ENCODE measurements at places on chromosomes 6 and 20. TPM values are rescaled to one million over a fixed set of nuclear protein-coding genes. Genes with fewer than 3 reads are reported as not detected.

PLAGL1 gene
- 33.2 TPM for total RNA-seq

PLCB4 gene
- 40.4 TPM for total RNA-seq

CLIC1 gene
- total RNA-seq = 272 TPM

DNA sequence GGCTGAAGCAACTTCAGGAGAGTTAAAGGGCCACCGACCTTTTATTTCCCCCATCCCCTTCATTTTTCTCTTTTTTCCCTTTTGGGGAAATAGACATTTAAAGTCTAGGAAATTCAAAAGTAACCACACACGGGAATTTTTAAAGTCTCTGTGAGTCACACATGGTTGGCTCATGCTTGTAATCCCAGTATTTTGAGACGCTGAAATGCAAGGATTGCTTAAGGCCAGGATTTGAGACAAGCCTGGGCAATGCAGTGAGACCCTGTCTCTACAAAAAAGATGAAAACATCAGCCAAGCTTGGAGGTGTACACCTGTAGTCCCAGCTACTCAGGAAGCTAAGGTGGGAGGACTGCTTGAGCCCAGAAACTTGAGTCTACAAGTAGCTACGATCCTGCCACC is 34.2 kb downstream of the KATNA1 start:
- DNase-seq = no peak

DNA sequence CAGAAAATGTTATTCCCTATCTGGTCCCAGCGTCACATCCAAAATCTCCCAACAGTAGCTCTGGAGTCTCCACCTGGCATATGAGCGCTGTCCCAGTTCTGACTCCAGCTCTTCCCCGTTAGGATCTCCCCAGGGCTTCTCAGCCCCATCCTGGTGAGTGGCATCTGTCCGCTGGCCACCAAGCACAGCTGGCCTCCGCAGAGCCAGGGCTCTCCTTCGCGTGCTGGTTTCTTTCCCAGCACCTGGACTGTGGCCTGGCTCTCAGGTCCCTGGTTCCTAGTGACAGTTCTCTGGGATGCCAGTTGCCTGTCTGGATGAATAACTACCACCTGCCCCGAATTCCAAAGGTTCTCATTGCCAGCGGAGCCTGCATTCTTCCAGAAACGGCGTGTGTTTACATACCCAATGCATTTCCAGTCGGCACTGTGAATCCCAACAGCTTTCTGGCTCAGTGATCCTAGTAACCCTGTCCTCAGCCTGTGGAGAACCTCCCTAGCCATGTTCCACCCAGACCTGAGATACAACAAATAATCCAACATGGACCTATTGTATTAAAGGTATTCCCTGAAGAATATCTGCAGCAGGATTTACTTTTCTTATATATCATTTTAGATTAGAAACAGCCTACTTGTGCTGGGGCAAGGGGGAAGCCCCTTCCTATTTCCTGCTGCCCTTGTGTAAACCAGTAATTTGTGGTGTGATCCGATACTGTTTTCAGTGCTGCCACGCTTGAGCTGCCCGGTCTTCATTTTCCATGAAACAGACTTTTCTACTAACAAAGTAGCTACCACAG is 69.9 kb upstream of the PDE10A start:
- no peak for DNase-seq

DNA sequence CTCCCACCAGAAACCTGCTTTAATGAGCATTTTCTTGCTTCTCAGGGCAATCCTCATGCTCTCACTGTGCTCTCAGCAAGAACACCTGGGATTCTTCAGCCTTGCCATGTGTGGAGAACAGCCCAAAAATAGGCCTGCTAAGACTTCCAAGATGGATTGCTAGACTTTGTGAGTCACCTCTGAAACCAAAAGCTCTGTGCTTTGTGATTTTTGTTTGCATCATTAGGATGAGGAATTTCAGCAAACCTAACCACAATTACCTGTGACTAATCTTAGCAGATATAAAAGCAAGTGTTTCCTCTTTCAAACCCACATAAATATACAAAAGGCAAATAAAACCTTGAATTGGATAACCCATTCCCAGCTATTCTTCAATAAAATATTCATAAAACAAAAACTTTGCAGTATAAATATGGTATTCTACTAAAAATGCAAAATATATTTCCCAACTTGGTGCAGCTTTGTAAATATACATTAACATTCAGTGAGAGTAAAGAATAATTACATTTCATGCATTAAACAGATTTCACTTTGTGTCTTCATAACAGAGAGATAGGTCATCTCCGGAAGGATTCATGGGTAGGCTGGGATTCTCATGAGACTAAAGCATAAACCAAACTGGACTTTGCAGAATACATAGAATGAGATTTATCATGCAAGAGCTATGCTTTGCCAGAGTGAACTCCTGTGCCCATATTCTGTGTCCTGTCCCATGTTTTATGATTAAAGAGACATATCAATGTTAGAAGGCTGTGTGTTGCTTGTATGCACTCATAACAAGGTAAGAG is 33.5 kb downstream of the TPBG start:
- DNase-seq = no peak

DNA sequence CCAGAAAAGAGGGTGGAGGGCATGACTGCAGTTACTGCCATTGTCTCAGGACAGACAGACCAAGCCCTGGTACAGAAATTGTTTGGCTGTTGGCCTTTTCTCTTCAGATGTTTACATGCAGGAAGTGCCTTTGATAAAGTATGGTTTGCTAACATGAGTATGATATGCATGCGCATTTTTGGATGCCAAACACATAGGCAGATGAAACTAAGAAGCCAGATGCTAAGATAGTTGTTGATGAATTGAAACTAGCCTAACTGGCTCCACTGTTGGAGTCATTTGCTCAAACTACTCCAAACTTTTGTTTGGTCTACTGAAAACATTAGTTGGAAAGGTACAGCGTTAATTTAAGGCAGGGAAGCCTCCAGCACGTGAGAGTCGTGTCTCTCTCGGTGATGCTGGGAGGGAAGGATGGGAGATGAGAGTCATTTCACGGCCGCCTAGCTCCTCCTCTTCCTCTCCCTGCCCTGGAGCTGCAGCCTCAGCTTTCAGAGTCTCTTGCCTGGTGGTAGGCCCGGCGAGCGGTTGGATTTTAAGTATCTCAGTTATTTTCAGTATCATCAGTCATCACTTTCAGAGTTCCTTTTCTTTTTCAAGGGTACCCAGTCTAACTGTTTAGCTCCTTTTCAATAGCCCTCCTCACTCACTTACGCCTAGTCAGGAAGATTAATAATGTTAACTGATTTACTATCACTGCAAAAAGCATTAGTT is 29.7 kb downstream of the RREB1 start:
- DNase-seq = peak; percentile 89

GRCh38 chr20:31962761-31963160 is 5.2 kb upstream of the XKR7 start:
- DNase-seq = no peak

GRCh38 chr6:31129130-31129529 is 8.9 kb upstream of the CDSN start:
- DNase-seq = no peak

- DNase-seq = no peak
Measured at GRCh38 chr6:170296423-170296745, 5.5 kb upstream of the DLL1 start.

- no peak for DNase-seq
Measured at GRCh38 chr6:29733057-29733456, 9.8 kb downstream of the HLA-F start.
